ENCODE measurements at places on chromosomes 7 and 10.

DNA sequence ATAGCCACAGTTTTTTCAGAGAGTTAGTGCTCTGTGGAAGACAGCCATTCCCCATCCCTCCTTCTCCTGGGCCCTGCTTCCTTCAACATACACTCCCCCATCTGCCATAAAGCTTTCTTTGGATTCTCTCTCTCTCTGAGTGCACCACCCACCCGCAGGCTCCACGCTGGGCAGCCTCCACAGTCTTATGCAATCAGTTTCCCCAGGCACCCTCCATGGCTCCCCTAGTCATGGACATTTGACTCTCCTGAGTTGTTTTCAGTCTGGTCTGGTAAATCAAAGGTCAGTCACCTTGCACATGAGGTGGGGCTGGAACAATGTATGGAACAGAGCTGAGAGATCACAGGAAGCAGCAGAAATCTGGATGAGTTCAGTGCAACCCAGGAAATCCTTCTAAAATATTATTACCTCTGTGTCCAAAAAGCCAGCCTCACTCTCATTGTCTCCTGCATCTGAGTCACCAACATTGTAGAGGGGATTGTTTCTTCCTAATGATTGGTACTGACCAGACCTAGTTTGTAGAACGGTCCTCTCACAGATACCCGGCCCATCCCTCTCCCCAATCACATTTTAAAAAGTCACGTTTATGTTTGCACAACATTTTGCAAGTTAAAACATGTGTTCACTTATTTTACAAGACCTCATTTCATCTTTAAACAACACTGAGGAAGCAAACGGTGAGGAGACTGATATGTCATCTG lies 70.1 kb downstream of the CYCS start:
- DNase-seq: no peak

DNA sequence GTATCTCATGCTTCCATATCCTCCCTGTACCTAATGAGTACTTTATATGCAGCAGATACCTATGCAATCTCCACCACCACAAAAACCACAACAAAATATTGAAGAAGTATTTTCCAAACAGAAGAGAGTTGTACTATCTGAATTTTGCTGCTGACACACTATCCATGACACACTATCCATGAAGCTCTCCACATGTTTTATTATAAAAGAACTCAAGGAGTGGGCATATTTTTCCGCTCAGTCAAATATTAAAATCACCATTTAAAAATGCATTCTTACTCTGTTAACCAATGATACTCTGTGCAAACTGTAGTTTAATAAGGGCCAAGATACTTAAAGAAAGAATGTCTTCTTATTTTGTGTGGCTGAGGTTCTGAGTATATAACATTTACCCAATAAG lies 2.8 kb downstream of the BET1 start:
- DNase-seq: no peak

GRCh38 chr10:85610381-85611092 lies 756.1 kb downstream of the GRID1 start:
- DNase-seq: no peak

- no peak for DNase-seq
Measured at GRCh38 chr7:19104811-19105210, 12.6 kb downstream of the TWIST1 start.

GRCh38 chr10:8539056-8539455 lies 484.6 kb downstream of the GATA3 start:
- DNase-seq: no peak

DNA sequence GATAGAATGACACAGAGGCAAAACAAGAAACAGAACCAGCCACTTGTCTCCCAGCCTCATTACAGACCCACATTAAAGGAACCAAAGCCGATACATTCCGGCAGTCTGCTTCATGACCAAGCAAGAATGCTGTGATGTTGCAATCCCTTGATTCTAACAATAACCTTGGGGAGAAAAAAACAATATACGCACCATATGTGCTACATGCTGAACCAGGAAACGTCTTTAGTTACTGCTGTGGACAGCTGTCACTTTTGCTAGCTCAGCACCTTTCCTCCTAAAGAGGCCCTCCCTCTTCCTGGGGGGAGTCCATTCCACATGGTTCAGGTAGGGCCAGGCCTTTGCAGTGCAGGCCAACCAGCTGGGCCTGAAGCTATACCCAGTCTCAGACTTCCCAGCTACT lies 79.1 kb downstream of the PRTFDC1 start:
- no peak for DNase-seq

- no peak for DNase-seq
Measured at GRCh38 chr10:571166-571565, 118.3 kb downstream of the DIP2C start.

DNA sequence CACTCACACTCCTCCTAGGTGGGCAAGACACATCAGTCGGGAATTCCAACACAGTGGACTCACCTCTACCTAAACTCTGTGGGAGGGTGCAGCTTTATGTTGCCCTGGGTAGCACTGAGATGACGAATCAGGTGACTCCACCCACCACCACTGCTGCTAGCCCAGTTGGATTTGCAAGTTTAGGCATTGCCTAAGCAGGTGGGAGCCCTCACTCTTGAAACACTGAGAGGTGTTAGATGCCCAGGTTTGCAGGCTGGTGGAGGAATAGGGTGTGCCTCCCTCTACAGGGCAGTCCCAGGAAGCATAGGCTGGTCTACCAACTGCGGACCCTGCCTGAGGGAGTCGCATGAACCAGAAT lies 708.9 kb downstream of the POM121L12 start:
- DNase-seq: no peak

DNA sequence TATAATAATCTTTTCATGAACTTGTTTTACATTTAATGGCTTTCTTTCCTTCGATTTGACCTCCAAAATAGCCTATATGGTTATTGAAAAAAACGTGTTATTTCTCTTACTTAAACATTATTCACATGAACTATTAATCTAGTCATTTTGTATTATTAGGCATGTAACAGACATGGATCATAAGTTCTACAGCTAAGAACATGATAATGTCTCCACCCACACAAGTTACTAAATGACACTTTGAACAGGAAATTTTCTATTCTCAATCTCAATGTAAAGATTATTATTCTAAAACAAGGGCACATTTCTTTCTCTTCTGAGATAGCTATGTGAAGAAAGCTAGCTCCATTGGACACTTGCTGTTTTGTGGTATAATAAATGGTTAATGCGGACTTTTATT lies 10.0 kb downstream of the LAMB4 start:
- DNase-seq: no peak

GRCh38 chr10:58209669-58210068 lies 58.0 kb downstream of the IPMK start:
- DNase-seq: no peak

- DNase-seq: no peak
Measured at GRCh38 chr10:132888898-132889490, 53.4 kb downstream of the CFAP46 start.

GRCh38 chr10:90286941-90287340 lies 570.9 kb downstream of the HTR7 start:
- DNase-seq: no peak

- DNase-seq: no peak
Measured at GRCh38 chr10:31075434-31075833, 43.8 kb upstream of the ZNF438 start.

DNA sequence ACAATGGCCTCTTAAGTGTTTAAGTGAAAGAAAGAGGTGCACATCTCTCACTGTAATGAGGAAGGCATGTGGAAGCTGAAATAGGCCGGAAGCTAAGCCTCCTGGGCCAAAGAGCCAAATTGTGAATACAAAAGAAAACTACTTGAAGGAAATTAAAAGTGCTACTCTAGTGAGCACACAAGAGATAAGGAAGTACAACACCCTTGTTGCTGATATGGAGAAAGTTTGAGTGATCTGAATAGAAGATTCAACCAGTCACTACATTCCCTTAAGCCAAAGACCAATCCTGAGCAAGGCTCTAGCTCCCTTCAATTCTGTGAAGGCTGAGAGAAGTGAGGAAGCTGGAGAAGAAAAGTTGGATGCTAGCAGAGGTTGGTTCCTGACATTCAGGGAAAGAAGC lies 8.2 kb downstream of the DKK1 start:
- DNase-seq: no peak

DNA sequence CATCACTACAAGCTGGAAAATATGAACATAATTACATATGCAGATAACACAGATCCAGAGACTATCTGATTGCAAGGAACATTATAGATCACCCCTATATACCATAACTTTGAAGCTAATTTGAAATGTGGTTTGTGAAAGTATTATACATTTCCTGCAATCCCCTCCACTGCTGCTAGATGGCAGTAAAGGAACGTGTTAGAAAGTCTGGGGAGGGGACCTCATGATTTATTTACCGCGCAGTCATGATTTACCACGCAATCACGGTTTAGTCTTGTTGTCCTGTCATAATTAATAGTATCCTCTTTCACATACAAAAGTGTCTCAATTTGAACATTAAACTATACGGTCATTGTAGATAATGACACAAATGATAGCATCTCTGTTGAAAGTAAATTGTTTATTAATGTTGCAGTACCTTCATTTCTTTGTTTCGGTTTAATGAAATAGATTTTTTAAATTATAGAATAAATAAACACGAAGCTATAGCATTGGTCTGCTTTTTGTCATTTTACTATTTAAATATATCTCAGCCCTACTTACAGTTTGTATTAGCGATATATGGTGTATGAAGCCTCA lies 145.3 kb upstream of the PRSS1 start:
- DNase-seq: peak; percentile 87

DNA sequence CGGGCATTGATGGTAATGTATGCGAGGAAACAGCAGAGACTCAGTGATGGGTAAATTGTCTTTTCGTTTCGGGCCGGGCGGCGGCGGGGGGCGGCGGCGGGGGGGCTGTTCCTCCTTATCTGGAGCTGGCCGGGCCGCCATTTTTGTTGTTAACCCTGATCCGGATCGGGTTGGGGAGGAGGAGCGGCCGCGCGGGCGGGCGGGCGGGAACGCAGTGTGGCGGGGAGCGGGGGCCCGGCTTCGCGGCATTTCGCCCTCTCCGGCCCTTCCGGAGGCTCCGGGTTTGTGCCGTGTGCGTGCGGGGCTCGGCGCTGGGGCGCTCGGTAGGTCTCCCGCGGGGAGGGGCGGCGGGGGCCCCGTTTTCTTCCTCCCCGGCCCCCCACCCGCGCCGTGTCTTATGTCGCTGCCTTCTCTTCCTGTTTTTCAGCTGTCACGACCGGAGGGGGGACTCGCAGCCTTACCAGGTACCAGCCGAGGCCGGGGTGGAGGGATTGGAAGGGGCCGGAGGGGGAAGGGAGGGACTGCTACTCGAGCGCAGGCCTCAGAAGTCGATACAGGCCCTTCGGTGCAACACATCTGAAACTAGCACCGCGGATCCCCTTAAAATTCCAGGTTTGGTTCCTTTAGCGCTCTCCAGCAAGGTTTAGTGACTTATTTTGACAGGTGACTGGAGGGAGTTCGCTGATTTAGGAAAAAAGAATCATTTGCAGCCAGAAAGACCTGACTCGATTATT lies 820 bp downstream of the WAC start:
- peak; percentile 17 for DNase-seq

DNA sequence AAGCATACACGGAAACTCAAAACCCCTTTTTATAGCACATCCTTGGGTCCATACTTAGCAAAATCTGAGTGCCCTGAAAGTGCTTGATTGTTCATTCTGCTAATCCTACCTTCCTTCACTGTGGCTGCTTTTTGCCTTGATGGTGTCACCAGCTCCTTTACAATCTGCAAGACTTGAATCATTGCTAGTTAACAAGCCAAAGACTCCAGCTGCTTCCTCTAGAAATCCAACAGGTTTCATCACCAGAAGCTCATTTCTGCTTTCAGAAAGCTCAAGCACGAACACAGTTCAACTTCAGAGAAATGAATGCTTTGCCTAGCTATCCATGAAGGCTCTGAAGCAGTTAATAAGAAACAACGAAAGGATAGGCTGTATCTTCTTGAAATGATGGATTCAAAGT lies 38.0 kb downstream of the USP6NL start:
- no peak for DNase-seq

DNA sequence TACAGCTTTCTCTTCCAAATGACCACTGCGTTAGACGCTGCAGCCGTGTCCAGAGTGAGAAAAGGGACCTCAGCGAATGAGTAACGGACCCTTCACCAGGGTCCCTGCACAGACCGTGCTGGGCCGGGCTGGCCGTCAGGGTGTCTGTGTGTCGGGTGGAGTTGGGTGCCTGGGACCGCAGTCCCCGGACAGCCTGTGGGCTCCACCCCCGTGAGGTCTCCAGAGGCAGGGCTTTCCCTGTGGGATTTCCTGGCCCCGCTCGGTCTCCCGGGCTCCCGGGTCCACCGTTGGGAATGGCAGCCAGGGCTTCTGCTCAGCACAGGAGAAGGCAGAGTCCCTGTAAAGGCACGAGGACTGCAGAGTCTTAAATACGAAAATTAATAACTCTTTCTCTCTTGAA lies 509.7 kb downstream of the TCERG1L start:
- DNase-seq: no peak

DNA sequence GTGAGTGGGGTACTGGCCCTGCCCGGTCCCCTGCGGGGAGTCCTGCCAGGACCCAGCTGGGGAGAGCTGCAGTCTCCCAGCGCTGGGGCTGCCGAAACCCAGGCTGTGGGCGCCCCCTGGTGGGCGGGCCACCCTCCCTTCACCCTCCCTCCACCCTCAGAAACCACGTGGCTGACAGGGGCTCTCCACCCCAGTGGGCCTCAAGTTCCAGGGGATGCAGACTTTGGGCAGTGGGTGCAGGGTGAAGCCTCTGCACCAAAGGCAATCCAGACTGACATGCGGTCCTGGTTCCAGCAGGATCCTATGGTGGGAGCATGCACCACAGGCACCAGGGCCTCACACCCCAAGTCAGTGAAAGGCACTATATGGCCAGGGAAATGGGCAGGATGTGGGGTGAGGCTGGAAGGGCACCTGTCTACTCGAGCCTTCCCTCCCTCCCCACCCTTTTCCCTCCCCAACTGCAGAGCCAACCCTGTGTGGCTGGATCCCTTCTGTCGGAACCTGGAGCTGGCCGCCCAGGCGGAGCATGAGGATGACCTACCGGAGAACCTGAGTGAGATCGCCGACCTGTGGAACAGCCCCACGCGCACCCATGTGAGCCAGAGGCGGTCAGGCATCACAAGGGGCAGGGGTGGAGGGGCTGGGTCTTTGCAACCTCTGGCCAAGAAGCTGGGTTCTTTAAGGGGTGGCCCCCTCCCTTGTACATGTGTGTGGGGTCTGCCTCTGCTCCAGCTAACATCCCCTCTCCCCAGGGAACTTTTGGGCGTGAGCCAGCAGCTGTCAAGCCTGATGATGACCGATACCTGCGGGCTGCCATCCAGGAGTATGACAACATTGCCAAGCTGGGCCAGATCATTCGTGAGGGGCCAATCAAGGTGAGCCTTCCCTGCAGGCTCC lies 38.8 kb downstream of the PSAP start:
- peak; percentile 44 for DNase-seq

GRCh38 chr10:90372451-90372850 lies 485.4 kb downstream of the HTR7 start:
- no peak for DNase-seq
